Esophagus mucosa (tissue), 1 donor: ENCODE measurements at places on chromosomes 12 and 14.

- no peak for ATAC-seq
Measured at GRCh38 chr12:132342251-132343227, 13.2 kb upstream of the GALNT9 start.

DNA sequence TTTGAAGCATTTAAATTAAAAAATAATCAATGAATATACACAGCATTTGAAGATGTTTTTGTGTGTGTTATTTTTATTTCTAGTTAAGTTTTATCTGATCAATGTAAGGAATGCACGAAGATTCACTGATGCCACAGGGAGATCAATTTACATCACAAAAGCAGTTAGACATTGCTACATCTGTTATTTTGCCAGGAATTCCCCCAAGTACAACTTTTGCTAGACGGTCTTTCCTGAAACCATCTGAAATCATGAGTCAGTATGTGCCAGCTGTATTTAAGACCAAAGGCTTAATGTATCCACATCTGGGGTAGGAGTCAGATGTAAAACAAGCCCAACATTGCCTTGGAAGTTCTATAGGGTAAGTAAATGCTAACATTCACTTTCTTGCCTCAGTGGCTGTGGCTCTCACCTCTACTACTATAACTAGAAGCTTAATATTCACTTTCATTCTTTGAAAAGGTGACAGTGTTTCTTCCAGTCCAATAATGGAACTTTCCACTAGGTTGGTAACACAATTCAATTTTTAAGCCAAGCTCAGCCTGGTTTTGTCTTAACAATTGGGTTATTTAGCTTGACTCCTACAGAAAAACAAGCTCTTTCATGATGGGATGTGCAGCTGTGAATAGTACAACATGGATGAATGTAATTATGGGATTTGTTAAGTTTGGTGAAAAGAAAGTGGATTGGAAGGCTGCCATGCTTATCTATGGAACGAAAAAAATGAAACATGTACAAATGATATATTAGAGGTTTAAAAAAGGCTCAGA, 385.4 kb upstream of the TMEM132C start:
- ATAC-seq, result no peak

GRCh38 chr12:8547645-8548044, 6.9 kb upstream of the CLEC4E start:
- no peak for ATAC-seq

DNA sequence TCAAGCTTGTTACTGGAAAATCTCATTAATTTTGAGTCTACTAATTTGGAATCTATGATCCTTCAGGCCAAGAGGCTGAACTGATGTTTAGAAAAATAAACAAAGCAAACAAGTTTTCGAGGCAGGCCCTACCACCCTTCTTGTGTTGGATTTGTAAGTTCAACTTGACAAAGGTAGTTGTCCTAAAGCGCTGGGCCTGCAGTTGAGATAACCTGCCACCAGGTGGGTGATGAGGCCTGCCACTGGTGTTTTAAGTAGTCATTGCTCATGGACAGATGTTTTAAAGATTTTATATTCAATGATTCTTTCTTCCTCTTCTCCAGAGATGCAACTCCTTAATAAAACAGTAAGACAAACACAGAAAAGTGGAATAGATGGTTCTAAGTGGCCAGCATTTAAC, 19.4 kb downstream of the ACVRL1 start:
- peak; percentile 59 for ATAC-seq

GRCh38 chr14:104557086-104557485, 22.5 kb upstream of the C14orf180 start:
- ATAC-seq, result no peak

DNA sequence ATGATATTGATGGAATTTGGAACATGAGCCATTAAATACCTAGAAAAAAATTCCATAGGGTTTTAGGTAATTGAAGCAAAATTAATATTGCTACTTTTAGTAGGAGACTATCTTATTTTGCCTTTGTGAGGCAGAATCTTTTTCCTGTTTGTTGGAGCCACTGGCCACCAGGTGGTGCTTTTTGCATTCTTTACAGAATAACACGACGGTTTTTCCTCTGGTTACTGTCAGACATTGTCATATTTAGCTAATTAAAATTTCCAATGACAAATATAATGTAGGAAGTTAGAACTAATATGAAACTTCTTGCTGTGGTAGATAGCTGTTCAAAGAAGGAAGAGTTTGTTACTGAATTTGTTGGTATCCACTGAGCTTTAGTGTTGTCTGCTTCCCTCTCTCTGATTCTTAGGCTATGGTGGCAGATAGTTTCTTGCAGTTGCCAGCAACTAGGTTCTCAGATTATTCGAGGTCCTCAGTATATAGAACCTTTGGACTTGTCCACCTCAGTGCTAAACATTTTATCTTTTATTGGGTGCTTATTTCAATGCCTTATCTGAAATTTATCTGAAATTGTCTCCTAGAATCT, 25.7 kb downstream of the RAB21 start:
- ATAC-seq, result no peak

- ATAC-seq, result peak; percentile 38
Measured at GRCh38 chr12:52390739-52391617, 5.5 kb upstream of the KRT84 start.

- peak; percentile 9 for ATAC-seq
Measured at GRCh38 chr12:27970401-27971120, 2.0 kb downstream of the PTHLH start.

GRCh38 chr12:118102609-118103008, 1.2 kb downstream of the VSIG10 start:
- ATAC-seq, result no peak

DNA sequence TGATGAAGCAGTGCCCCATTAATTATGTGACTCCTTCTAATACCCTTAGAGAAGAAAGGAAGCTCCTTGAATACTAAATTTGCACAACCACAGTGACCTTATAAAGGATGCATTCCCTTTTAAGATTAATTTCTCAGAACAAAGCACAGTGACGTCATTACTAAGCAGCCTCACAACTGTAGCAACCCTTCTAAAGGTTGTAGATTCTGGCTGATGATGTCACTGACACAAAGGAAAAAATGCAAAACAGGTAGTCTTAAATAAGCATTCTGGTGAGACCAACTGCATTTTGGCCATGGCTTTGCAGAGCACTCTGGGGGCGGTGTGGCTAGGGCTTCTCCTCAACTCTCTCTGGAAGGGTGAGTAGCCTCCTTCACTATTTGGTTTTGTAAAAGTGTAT, 38.4 kb upstream of the OR4E1 start:
- ATAC-seq, result no peak

- ATAC-seq, result no peak
Measured at GRCh38 chr14:99521176-99522024, 40.2 kb downstream of the CCNK start.

DNA sequence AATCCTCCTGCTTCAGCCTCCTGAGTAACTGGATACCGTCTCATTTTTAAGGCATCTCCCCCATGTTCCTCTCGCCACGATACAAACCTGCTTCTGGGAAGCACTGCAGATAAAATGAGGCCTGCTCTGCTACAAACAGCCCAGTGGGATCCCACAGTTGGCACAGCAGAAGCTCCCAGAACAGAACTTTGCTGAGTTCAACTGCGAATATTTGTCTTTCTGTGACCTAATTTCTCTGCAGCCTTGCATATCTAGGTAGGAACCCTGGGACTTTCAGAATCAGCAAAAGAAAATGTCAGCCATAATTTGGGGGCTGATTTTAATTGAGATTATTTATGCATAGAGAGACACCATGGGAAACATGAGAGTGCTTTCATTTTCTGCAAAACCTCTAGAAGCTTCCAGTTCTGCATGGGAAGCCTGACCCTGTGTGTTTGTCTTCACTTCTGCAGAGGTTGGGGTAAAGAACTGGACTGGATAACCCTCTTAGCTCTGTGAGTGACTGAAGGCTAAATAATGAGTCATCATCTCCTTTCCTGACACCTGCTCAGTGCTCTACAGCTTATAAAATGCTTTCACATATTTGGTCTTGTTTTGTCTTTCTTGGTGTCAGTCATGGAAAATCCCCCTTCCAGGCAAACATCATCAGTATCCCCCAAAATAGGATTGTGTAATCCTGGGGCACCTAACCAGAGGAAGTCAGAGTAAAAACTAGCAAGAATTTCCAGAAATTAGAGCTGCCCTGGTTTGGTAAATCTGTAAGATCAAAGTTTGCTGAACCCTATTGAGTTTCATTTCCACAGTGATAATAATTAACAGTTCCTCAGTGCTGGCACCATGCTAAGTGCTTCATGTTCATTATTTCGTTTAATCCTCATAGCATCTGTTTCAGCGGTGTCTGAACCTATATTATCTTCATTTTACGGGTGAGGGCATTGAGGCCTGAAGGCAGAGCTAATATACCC, 185.8 kb downstream of the SLC15A4 start:
- no peak for ATAC-seq

DNA sequence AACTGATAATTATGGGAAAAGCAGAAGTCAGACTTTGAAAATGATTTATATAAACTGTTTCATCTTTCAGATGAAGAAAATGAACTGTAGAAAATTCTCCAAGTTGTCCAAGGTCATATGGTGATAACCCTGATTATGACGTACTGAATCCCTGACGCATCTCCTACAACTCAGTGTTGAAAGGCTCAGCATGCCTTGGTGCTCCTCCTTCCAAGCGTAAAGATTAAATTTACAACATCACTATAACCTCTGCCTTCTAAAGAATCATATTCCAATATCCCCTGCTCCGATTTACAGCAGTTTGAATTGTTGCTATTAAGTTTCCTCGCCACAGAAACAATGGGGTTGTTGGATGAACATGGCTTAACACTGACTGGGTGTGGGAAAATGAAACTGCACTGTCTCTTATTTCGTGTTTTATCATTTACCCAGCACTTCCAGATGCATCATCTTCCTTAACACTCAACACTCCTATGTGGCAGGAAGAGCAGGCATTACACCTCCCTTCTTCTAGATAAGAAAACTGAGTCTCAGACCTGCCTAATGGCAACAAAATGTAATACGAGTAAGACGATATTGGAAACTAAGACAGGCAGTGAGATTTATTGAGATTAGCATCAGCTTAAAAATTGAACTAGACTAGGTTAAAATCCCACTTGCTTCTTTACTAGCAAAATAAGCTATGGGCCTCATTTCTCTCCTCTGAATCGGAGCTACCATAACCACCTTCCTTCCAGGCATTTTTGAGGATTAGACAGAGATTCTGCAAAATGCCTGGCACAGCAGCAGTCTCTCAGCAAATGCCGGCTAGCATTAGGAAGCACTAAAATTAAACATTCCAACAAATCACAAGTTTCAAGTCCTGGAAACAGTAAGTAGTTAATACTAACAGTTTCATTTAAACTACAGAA, 74.2 kb downstream of the PPM1H start:
- ATAC-seq, result no peak

DNA sequence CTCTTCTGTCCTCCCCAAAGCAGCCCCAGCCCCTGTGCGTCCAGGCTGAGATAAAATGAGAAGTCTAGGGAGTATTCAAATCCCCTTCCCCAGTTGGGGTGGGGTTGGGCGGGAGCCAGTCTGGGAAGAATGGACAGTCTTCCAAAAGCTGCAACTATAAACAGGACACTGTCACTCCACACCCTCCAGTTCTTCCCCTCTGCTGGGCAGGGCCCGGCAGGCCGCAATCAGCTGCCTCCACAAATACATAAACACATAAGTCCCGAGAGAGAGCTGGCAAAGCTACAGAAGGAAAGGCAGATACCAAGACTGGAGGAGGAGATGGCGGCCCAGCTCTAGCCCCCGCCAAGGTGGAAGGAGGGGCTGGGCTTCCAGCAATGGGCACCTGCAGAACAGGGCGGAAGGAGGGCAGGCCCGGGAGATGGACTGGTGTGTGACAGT, 12.7 kb downstream of the LTBP2 start:
- ATAC-seq, result no peak

DNA sequence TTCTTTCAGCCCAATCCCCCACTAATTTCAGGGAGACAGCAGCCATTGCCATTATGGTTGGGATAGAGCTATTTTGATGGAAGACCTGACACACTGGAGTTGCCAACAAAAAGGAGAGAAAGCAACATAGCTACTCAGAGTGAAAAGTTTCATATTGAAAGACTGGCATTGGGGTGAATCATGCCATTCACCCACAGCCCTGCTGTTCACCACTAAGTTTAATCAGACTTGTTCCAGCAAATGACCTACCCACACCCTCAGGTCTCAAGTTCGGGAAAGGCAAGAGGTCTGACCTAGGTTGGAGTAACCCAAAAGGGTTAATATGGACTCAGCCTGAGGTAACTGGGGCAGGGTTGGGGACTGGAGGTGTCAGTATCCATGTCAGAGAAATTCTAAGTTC, 169.2 kb downstream of the PAWR start:
- no peak for ATAC-seq

DNA sequence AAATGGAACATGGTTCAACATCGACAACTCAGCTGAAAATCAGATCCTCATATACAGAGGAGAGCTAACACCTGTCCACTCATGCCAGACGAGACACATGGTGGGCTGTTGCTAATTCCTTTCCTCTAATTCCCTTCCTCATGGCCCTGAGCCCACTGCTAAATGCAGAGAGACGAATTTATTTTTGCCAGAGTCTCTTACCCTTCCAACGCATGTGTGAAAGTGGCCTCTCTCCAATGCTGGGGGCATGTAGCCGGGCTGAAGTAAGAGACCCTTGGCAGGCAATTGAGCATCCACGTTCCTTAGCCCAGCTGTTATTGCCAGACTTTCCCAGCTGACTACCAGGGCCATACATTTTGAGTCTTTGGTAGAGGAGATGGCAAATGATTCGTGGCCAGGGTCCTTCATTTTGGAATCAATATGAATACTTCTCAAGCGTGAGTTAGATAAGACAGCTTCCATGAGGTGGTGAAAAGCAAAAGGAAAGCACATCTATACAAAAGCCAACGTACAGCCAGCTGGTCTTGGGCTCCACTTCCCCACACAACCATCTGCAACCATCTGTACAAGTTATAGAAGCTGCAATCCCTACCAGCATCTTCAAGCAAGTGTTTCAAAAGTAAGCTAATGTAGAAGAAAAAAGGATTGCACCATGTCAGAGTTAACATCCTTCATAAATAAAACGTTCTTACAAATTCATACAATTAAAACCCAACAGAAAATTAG, 28.6 kb downstream of the CORO1C start:
- no peak for ATAC-seq

GRCh38 chr12:112191840-112192321, 66.5 kb downstream of the TRAFD1 start:
- ATAC-seq, result peak; percentile 89

- ATAC-seq, result no peak
Measured at GRCh38 chr14:48086516-48086915, 411.1 kb upstream of the MDGA2 start.

- ATAC-seq, result no peak
Measured at GRCh38 chr14:68922201-68922621, 56.9 kb downstream of the ACTN1 start.

DNA sequence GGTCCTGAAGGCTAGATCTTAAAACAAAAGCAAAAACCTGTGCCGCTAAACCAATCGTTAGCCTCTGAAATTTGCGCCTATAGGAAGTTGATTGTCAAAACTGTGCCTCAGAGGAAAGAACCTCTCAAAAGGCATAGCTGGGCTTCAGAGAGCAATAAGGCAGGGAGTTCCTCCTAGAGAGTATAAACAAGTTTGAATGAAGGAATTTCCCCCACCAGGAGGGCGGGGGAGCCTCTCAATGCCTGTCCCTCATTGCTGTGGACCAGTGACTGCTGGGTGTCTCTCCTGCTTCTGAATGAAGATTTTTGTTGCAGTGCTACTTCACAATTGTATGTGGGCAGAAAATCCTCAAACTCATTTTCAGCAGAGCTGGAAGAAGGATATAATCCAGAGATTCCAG, 88.6 kb downstream of the KCNK10 start:
- ATAC-seq, result no peak

GRCh38 chr14:51119411-51120051, 24.6 kb upstream of the TRIM9 start:
- ATAC-seq, result no peak

GRCh38 chr12:113823016-113823415, 143.1 kb downstream of the RBM19 start:
- no peak for ATAC-seq
